ENCODE measurements at places on chromosomes 7 and 10. TPM values are rescaled to one million over a fixed set of nuclear protein-coding genes. Genes with fewer than 3 reads are reported as not detected.

PCDH15 gene
- total RNA-seq = 0.37 TPM

LRRD1 gene
- 0.08 TPM for total RNA-seq

HMX3 gene
- not detected for total RNA-seq

DNA sequence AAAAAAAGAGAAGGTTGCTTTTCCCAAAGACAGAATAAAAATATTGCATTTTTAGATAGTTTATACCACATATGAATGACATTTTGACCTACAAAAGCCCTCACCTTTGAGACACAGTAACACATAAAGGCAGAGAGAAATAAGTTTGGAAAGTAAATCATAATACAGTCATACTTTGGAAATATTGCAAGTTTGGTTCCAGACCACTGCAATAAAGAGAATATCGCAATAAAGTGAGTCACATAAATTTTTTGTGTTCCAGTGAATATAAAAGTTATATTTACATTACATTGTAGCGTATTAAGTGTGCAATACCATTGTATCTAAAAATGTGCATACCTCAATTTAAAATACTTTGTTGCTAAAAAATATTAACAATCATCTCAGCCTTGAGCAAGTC, 40.3 kb downstream of the CCDC71L start:
- DNase-seq = no peak

DNA sequence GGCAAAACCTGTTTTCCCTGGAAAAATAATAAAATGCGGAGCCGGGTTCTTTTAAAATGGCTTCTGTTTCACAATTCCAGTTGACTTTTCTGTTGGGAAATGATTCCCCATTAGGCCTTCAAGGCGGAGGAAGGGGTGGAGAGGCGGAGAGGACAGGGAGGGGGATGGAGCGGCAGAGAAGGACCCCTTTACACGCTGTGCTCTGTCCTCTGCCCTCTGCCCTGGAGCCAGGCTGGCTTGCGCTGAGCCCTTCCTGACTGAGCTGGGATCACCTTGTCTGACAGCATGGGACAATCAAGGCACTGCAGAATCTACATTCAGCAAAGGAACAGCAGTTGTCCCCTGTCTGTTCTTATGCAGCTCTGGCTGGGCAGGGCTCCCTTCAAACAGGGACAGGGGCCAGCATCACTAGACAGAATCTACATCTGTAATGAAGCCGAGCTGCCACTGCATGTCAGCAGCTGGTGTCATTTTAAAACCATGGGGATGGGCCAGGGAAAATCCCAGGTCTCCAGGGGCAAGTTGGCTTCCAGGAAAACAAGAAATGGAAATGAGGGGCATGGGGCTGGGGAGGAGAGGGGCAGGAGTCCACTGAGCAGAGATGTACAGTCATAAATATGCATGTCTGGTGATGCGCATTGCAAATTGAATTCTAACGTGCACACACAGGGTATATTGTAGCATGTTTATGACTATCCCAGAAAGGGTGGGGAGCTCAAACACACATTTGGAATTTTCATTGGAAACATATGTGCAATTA, 120.0 kb downstream of the MKX start:
- no peak for DNase-seq

DNA sequence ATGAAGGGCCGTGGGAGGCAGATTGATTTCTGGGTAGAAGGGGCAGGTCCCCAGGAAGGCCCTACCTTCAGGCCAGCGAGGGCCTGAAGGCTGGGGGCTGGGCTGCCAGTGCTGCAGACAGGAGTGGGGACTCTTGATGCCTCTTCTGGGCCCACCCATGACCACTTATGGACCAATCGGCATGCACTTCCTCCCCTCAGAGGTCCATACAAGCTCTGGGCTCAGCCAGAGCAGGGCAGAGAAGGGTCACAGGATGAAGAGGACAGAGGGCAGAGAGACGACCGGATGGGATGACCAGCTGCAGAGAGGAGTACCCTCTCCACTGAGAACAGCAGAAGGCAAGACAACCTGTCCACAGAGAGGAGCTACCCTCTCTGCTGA, 120.1 kb downstream of the DYNC2I1 start:
- no peak for DNase-seq

DNA sequence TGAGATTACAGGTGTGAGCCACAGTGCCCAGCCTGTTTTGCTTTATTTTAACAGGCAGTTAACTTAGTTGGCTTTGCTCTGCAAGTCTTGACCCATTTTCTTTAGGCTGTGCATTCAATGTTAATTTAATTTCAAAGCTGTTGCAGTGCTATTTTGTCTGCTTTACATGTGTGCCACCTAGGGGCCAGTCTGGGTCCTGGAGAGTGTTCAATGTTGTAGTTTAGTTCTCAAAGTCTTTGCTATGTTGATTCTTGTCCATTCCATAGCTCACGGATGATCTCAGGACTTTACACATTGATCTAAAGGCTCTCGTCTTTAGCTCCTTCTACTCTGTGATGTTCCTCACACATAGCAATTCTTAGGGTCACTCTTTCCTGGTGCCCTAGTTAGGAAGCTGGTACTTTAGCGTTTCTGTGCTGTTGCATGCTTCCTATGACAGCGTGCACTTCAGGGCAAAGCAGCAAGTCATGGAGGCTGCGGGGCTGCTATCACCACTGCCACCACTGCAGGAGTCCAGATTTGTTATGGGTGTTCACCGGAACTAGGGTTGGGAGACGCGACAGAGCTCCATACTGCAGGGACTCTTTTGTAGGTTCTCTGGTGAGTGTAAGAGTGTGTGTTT, 16.4 kb upstream of the ABCA13 start:
- no peak for DNase-seq

DNA sequence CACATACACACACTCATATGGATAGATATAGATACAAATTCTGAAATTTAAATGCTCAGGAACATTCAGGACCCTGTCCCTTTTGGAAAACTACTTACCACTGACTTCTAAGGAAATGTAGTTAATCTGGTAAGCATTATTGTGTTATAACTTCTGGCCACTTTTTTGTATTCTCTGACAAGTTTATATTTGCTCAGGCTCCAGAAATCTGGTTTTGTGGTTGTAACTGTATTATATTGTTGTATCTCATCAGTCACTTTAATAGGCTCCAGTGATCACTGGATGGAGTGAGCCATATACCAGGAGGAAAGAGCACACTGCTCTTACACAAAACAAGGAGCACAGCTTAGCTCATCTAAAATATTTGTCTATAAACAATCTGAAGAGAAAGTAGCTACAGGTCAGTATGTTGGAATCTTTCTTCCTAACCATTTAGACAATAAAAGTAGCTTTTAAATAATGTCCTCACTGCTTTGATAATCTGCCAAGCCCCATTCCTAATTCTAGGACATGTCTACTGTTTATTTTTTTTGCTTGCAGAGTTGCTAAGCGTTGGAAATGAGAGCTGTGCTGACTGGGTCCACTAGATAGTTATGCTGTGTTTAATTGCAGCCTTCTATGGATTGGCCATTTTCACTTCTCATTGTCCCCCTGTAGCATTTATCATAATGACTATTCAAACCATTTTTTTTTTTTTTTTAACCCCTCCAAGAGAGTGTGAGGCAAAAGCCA, 43.8 kb downstream of the SMNDC1 start:
- DNase-seq = no peak

Data from heart right ventricle (tissue), 16 donors.